Epithelial cell of proximal tubule (primary cell): ENCODE measurements at places on chromosomes 13 and 19. TPM values are rescaled to one million over a fixed set of nuclear protein-coding genes. Genes with fewer than 3 reads are reported as not detected.

DNA sequence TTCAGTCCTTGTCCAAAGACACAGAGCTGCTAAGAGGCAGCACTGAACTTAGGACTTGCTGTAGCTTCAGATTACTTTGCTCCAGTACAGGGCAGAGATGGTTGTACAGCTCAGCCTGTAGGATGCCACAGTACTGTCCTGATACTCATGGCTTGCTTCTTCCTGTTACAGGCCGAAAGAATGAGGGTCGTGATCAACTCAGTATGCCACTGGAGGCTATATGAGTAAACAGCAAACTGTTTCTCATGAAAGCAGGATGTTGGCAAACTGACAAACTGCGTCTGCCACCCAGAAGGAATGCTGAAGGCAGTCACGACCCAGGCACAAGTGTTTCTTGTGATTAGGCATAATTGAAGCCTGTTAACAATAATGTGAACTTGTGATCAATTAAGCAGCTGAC, 2.8 kb downstream of the ZNF749 start:
- DNase-seq: no peak

GRCh38 chr13:50617134-50617721, 226.3 kb downstream of the DLEU7 start:
- no peak for DNase-seq

CNN1 gene
- 5.6 and 16.1 TPM in 2 replicates for total RNA-seq

CAPS gene
- total RNA-seq: 4.2 and 10.5 TPM in 2 replicates

SOX21 gene
- 0.40 TPM in 1 of 2 replicates, not detected in the other for total RNA-seq

KIR2DL1 gene
- total RNA-seq: not detected in 2 replicates
